ENCODE measurements at places on chromosomes 2 and 18.

- DNase-seq, result no peak
These were observed 63.5 kb upstream of the RPE start for GRCh38 chr2:209938906-209939305.

DNA sequence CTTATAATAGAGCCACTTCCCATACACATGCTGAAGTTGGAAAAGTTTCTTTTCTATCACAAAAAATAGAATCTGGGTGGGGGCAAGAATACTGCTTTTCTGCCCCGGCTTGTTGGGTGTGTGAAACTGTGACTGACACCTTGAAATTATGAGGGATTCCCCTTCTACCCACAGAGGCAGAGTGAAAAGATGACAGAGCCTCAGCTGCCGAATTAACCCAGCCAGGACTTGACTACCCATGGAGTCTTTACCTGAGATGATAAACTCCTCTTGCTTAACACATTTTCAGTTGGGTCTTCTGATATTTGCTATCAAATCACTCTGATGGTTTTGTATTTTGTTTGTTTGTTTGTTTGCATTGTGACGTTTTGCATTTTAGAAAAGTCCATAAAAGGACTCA is 66.0 kb upstream of the PMAIP1 start:
- no peak for DNase-seq

DNA sequence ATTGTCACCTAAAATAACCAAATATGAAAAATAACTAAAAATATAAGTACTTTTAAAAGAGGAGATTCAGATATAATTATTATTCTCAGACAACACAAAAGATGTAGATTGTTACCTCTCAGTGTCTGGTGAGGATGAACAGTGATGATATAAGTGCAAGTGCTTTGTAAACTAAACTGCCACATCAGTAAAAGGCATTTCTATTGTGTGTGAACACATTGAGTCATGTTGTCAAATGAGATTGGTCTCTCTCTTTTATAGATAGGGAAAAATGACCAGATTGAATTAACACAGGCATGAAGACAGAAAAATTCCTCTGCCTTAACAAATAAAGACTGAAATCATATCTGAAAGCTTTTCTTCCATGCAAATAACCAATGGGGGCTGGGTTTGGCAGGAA is 182.4 kb upstream of the TMEFF2 start:
- no peak for DNase-seq

GRCh38 chr18:13653746-13654433 is 72.5 kb downstream of the FAM210A start:
- DNase-seq, result no peak

GRCh38 chr18:70337139-70337972 is 48.5 kb downstream of the SOCS6 start:
- no peak for DNase-seq

DNA sequence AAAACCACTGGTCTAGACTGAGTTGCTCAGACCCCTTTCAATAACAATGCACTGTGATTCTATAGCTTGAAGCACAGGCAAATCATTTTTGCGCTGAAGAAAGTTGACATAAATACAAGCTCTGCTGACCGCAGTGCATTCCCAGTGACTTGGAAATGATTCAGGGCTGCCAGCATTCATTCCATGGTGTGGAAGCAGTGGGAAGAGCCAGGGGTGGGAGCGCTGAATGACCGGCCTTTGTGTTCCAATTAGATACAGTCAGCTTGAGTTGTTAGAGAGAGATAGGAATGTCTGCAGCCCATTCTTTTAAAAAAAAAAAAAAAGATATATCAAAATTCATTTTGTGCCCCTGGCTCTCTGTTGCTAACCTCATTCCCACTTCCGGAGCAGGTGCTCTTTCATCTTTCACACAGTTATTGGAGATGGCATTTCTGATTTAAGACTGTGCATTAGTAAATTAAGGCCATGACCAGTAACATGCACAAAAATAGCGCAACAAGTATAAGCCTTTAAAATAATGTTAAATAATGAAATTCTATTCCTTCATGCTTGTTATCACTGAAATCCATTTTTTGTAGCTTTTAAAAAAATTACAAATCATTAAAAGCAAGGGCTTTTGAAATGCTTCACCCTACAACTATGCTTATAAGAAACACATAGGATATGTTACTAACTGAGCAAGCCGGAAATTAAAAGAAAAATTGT is 59.4 kb upstream of the CTLA4 start:
- no peak for DNase-seq

- no peak for DNase-seq
These were observed 6.2 kb downstream of the PELI1 start for GRCh38 chr2:64137996-64138395.

GRCh38 chr2:11711751-11712150 is 34.7 kb upstream of the LPIN1 start:
- no peak for DNase-seq

- DNase-seq, result no peak
These were observed 3.3 kb downstream of the DYSF start for GRCh38 chr2:71456617-71457016.

GRCh38 chr2:20619624-20620024 is 31.3 kb downstream of the HS1BP3 start:
- no peak for DNase-seq

DNA sequence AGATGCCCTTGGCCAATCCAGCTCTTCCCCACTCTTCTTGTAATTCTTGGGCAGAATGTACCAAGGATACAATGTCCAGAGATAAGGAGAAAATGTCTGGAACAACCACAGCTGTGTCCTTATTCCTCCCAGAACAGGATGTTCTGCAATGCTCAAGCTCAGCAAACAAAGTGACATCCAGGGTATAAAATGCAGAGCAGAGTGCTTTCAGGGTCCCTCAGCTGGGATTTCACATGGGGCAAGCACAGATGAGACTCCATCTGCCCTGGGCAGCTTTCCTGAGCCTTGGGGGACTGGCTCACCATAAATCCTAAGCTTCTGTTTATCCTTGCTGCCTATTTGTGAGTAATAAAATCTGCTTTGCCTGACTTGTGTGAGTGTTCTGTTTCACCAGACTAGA is 127.4 kb downstream of the VAPA start:
- DNase-seq, result no peak

DNA sequence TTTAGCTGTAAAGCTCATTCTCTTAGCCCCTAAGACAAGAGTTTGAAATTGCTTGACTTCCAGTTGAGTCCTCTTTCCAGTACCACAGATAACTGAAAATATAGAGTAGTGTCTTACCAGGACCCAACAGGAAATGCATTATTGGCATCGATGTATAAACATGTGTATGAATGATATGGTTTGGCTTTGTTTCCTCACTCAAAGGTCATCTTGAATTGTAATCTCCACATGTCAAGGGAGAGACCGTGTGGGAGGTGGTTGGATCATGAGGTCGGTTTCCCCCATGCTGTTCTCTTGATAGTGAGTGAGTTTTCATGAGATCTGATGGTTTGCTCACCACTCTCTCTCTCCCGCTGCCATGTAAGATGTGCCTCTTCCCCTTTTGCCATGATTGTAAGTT is 745.0 kb downstream of the TMEM182 start:
- no peak for DNase-seq

- DNase-seq, result no peak
These were observed 145.8 kb downstream of the CAPN13 start for GRCh38 chr2:30661173-30662107.

DNA sequence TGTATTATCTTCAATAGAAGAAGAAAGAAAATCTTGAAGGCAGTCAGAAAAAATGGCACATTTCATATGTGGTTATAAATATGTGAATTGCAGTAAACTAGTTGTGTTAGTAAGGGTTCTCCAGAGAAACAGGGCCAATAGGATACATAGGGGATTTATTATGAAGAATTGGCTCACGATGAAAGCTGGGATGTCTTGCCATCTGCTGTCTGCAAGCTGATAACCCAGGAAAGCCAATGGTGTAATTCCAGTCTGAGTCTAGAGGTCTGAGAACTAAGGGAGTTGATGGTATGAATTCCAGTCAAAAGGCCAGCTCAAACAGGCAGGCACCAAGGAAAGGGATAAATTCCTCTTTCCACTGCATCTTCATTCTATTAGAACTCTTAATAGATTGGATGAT is 362.4 kb downstream of the KCNJ3 start:
- DNase-seq, result no peak

- no peak for DNase-seq
These were observed 50.1 kb downstream of the CDH19 start for GRCh38 chr18:66553824-66554223.

GRCh38 chr2:46290078-46290477 is 7.1 kb upstream of the EPAS1 start:
- DNase-seq, result no peak

DNA sequence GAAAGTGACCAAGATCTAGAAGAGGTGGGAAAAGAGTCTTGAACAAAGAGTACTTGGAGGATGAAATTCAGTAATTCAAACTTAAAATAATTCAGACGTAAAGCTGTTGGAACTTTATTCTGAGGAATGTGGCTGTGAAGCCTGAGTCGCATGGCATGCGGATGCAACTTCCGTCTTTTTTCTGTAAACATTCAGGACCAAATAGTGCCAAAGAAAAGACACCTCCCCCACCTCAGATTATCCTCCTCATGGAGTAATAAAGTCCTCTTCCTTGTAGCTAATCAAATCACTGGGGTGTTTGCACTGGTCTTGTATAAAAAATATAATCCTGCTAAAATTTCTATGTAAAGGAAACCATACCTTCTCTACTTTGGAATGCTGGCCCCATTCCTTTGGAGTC is 790.4 kb downstream of the TSN start:
- DNase-seq, result no peak

DNA sequence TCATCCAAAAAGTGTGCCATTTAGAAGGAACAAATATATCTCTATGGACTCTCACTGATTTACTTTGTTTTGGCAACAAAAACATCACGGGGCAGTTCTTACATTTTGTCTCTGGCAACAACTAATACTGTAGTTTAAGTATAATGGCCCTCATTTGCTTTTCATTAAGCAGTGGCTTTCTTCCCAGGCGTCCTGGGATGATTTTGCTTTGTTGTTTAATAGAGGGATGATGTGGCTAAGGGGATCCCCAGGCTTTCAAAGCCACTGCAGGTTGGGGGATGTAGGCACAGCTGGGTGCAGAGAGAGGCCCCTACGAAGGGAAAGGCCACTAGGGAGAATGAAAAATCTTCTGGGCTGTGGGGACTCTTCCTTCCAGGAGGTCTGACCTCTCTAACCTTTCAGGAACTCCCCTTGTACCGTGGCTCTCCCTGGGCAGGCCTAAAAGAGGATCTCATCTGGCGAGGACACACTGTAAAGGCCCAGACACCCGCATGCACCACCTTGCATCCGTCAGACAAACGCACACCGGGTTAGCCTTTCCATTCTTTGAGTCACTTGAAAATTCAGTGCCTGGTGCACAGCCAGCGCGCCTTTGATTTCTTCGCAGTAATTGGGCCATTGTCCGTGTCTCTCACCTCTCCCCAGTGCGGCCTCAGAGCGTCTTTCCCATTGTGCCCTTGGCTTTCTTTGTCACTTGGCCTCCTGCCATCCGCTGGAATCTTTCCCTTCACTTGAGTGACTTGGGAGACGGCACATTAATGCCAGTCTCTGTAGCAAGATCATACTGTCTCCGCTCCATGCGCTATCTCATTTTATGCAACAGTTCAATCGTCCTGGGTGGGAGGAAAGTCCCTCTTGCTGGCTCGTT is 40.3 kb upstream of the AFF3 start:
- no peak for DNase-seq

DNA sequence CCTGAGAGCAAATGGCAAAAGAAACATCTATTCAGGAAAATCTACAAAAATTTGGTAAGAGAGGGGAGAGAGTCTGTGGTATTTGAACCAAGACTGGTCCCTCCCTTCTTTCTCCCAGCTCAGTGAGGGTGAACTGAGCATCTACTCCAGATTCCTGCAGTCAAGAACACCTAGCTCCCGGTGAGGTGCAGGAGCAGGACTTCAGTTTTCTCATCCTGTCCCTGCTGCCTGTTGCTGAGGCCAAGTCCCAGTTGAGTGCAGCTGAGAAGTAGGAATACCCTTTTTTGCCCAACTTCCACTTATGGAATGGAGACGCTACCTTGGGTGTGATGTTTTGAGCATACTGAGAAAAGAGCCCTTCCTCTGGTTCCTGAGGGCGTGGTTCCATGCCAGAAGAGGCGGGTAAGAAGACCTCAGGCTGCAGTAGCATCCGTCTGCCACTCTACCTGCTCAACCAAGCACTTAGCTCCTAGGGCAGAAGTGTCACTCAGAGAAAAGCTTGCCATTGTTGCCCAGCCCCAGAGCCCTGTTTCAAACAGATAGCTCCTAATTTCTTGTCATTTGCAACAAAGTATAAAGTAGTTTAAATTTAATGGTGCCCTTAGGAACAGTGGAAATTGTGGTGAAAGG is 112.9 kb downstream of the SOS1 start:
- no peak for DNase-seq

Measured in esophagus squamous epithelium (tissue), 5 donors.